ENCODE measurements at places on chromosomes 6 and 20. TPM values are rescaled to one million over a fixed set of nuclear protein-coding genes. Genes with fewer than 3 reads are reported as not detected.
A peak's percentile ranks its signal among the peaks of the same experiment; 100 is the strongest.

Gene PHF3
- total RNA-seq: 60.8 TPM

Gene C20orf141
- not detected for total RNA-seq

Gene HLA-DRA
- total RNA-seq: 3.1 TPM

DNA sequence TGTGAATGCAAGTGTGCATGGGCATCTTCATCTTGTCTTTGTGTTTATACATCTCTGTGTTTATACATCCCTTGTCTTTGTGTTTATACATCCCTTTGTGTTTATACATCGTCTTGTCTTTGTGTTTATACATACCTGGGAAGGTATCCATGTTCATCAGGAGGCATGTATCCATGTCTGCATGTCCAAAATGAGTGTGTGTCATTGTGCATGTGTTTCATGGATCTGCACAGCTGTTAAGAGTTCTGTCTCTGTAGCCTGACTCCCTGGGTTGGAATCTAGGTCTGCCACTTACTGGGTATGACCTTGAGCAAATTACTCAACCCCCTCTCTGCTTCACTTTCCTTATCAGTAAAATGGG lies 50.1 kb upstream of the SIRPA start:
- no peak for DNase-seq

GRCh38 chr20:51404297-51405060 lies 138.0 kb downstream of the NFATC2 start:
- DNase-seq: peak; percentile 29

GRCh38 chr6:43922426-43923375 lies 152.7 kb downstream of the VEGFA start:
- DNase-seq: no peak

DNA sequence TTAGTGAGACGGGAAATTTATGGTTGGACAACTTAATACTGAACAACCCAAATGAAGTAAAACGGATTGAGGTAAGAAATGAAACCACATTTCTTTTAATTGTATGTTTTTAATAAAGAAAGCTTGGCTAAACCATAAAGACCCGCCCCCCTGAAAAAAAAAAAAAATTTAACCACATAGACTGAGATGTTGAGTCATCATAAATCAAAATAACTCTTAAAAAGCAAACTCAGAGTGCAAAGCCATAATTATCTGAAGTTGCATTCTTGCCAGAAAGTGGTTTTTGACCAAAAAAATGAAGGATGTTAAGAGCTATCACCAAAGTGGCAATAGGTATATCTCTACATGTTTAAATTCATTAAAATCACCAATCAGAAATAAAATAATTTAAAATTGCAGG lies 101.8 kb upstream of the COL21A1 start:
- DNase-seq: no peak

GRCh38 chr20:48742912-48743680 lies 84.7 kb downstream of the PREX1 start:
- no peak for DNase-seq

- DNase-seq: peak; percentile 48
Measured at GRCh38 chr20:1631309-1632151, 11.7 kb upstream of the SIRPB1 start.

GRCh38 chr20:17965042-17965697 lies 3.4 kb downstream of the SNX5 start:
- no peak for DNase-seq

- no peak for DNase-seq
Measured at GRCh38 chr20:49989234-49990065, 6.7 kb downstream of the SNAI1 start.

DNA sequence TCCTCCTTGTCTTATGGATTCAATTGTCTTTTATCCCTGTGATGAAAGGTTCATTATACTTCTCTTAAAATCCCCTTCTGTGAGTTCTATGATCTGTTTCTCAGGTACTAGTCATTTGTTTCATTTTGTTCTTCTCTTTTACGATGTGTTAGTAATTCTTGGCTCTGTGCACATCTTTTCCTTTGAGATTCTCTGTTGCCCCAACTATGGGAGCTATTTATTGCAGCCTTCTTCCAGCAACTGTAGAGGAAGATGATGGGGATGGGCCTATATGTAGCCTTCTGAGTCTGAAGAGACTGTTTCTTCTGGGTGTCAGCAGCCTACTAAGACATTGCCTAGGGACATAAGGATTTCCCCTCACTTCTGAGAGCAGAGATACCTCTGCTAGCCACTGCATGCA lies 50.4 kb upstream of the TRERF1 start:
- DNase-seq: no peak

- no peak for DNase-seq
Measured at GRCh38 chr6:138582573-138582972, 83.3 kb upstream of the NHSL1 start.

DNA sequence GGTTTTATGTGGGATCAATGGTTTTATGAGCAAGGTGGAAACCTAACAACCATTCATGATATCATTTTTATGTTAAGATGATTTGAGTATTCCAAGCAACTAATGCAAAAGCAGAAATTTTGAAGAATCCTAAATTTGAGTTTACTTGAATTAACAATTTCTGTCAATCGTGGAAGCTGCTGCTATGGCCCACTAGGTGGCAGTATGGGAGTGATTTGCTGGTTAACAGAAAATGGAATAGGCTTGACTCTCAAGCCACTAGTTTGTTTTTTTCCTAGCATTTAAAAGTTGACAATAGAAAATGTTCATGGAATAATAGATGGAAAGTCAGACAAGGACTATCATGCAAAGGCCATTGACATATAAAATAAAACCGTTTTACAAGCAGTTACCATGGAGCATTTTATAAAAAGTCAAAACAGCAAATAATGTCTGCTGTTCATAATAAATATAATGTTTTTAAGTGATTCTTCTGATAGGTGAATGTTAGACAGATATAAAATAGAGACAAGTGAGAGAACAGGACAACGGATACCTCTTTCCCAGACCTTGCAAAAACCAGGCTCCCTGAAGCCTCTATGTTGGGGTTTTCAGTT lies 43.0 kb upstream of the TMEM200A start:
- no peak for DNase-seq

GRCh38 chr6:51029561-51029960 lies 210.9 kb downstream of the TFAP2B start:
- no peak for DNase-seq

All from H9 (cell line).